ENCODE measurements at places on chromosomes 6 and 20. TPM values are rescaled to one million over a fixed set of nuclear protein-coding genes. Genes with fewer than 3 reads are reported as not detected.

- no peak for DNase-seq
Measured at GRCh38 chr20:12591949-12592470, 416.8 kb upstream of the SPTLC3 start.

PRDM13 gene
- polyA plus RNA-seq = not detected

DNA sequence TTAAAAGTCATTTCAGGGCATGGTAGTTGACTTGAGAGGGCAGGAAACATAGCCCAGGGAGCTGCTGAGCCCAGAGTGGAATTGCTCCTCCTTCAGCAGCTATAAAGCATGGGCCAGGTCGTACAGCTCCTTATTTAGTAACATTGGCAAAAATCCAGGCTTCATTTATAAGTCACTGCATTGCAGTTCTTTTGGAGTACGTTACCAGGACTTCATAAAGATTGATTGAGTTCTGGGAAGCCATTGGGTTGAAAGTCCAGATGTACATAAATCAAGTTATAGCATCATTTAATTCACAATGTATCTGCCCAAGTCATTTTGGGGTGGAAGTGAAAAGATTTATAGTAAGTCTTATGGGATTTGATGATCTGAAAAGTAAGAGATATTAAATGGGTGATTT lies 53.0 kb upstream of the ANKEF1 start:
- peak; percentile 23 for DNase-seq

GRCh38 chr6:106751501-106752252 lies 122.3 kb downstream of the QRSL1 start:
- DNase-seq = no peak

- DNase-seq = no peak
Measured at GRCh38 chr6:139762587-139763031, 388.2 kb upstream of the CITED2 start.

DNA sequence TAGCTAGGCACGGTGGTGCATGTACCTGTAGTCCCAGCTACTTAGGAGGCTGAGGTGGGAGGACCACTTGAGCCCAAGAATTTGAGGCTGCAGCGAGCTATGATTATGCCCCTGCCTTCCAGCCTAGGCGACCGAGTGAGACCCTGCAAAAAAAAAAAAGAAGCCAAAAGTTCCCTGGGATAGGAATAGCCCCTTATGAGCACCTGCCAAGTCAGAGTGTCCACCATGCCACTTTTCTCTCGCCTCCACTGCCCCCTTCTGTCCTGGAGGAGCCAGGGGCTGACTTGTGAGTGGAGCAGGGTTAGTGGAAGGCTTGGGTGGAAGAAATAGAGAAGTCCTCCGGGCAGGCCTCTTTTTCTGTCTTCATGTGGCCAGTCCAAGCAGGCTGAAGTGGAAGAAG lies 12.1 kb upstream of the DDX27 start:
- no peak for DNase-seq

DNA sequence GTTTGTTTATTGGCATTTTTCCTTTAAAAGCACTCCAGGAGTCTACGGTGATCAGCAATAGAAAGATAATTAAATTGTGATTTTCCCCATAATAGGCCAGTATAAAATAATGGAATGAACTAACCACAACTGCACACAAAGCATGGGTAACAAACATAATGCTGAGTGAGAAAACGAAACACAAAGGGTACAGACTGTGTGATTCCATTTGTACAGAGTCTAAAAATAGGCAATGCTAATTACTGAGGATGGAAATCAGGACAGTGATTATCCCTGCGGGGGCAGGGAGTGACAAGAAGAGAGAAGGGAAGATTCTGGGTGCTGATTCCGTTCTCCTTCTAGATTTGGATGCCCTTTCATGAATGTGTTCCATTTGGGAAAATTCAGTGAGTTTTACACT lies 478.1 kb downstream of the PREX1 start:
- no peak for DNase-seq

DNA sequence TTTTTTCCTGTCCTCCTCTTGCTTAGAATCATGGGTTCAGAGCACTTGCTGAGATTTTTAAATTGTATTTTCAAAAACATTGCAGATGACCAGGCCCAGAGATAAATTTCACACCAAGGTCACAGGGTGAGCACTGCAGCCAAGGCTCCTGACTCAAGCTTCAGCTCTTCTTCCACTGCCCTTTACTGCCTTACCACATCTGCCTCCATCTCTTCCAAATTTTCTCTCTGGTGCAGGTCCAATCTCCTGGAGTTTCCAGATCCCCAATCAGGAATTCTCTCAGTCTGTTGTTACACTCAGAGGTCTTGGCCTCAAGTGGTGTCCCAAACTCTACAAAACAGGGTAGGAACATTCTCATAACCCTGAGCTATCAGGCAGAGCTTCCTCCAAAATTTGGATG lies 12.7 kb downstream of the SNAP25 start:
- DNase-seq = no peak

- DNase-seq = peak; percentile 73
Measured at GRCh38 chr6:35489995-35490791, 6.7 kb downstream of the TEAD3 start.

BMP2 gene
- 13.7 TPM for polyA plus RNA-seq

TRIM15 gene
- not detected for polyA plus RNA-seq
